ENCODE measurements at places on chromosomes 2 and 18. TPM values are rescaled to one million over a fixed set of nuclear protein-coding genes. Genes with fewer than 3 reads are reported as not detected.

CRIM1 gene
- total RNA-seq: 115 TPM

DNA sequence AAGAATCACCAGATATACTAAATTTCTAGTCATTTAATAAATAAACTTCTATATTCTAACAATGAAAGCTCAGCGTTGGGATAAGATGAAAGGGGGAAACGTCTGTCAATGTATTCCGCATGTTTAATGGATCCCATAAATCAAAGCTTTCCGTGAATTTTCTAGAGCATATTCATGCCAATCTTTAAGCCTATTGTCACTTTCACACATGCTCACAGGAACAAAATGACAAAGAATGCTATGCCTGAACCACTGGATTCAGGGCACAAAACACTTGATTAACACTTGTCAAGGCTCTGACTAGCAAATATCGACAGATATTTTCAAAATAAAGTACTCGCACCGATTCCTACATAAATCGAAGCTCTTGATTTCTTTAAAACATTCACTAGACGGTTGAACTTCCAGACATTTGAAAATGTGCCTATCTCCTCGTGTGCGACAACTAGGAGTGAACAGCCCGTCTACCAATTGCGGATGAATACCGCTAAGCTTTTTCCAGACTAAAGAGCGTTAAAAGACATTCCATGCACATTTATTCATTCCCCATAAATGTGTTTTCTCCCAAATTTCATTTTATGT is 1.8 kb downstream of the TLK1 start:
- no peak for DNase-seq

GRCh38 chr2:49686291-49686690 is 532.0 kb upstream of the FSHR start:
- DNase-seq: no peak

GRCh38 chr2:74491648-74492544 is 7.5 kb downstream of the LBX2 start:
- DNase-seq: no peak

DNA sequence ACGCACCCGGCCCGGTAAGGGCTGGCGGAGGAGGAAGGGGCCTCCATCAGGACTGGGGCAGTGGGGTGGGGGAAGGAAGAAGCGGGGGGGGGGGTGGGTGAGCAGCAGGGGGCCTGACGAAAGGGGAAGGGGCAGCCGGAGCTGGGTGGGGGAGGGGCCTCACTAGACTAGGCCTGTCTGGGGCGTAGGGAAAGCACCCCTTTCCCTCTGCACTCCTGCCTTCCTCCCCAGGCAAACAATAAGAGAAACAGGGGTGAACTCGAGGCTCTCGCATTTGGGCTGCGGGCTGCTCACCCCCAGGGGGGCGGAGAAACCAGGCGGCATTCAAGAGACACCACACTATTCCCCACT is 82.7 kb upstream of the POMC start:
- no peak for DNase-seq

- no peak for DNase-seq
These were observed 13.9 kb downstream of the UBE2F start for GRCh38 chr2:237980751-237981150.

ADCYAP1 gene
- 2.5 TPM for total RNA-seq

GRCh38 chr2:188291617-188292347 is at the start of gene GULP1:
GULP1 (plus strand) TSS chr2:188291874; CDS start chr2:188477703, 185,829 bp downstream.
- DNase-seq: peak; percentile 75

AMER3 gene
- not detected for total RNA-seq

DNA sequence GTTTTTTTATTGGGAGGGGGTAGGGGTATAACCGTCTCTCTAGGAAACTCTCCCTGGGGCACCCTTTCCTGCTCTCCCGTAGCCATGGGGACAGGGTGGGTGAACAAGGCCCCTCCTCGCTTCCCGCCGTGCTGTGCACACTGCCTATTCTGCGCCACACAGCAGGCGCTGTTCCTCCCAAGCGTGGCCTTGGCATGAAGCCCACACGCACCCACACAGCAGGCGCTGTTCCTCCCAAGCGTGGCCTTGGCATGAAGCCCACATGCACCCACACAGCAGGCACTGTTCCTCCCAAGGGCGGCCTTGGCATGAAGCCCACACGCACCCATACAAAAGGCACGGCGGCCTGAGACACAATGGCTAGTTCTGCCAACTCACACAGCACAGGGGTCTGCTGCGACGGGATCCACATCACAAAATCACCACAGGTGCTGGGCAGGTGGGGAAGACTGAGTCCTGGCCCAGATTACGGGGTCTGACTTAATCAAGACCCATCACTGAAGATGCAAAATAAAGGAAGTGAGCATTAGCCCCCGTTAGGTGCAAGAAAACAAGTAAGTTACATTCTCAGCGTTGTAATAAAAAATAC is 46.6 kb upstream of the TPO start:
- DNase-seq: peak; percentile 72

TMEM131 gene
- total RNA-seq: 23.7 TPM

INPP5D gene
- 5.8 TPM for total RNA-seq

DNA sequence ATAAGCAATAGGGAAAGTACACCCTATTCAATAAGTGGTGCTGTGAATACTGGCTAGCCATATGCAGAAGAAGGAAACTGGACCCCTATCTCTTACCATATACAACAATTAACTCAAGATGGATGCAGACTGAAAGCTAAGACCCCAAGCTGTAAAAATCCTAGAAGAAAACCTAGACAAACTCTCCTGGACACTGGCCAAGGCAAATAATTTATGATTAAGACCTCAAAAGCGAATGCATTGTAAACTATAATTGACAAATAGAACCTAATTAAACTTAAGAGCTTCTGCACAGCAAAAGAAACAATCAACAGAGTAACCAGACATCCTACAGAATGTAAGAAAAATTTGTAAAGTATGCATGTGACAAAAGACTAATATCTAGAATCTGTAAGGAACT is 41.1 kb upstream of the ASXL3 start:
- DNase-seq: no peak

KCNF1 gene
- not detected for total RNA-seq

CRACDL gene
- total RNA-seq: 2.9 TPM

CGREF1 gene
- 0.86 TPM for total RNA-seq

DNA sequence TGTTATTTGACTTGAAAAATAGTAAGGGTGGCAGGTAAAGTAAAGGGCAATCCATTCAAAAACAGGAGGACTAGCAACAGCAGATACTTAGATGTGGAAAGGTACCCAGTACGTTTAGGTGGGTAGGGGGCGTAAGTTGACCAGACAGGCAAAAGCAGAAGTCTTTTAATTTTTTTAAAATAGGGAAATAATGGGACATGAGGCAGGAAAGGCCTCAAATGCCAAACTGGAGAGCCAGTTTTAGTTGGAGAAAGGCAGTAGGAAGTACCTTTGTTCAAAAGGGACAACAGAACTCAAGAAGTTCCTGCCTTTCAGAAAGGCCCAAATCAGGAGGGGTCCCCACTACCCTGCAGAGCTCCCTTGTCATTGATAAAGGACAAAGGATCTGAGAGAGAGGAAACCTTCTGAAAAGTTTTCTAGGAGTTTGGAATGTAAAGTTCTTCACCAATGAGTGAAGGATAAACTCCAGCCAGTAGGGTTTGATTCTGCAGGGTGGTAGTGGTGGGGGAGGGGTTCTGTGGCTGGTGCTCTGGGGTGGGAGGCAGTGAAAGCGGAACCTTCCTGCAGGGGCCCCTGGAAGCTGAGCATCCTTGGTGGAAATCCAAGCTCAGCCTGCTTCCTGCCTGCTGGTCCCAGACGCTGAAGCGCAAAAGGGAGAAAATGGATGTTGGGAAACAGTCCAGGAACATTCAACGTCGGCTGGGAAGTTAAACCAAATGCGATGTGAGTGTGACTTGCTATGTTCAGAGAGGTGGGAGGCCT is 40.1 kb downstream of the TMEM17 start:
- no peak for DNase-seq

DNA sequence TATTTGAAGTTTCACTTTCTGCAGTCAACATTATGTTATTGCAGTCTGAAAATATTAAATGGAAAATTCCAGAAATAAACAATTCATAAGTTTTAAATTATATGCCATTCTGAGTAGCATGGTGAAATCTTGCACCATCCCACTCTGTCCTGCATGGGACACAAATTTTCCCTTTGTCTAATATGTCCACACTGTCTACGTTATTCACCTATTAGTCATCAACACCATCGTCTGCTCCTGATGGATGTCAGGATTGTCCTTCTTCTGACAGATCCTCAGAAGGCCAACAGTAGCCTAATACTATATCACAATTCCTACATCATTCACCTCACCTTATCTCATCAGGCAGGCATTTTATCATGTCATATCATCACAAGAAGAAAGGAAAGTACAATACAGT is 163.1 kb downstream of the TXNL1 start:
- no peak for DNase-seq

SLC4A3 gene
- total RNA-seq: 421 TPM

GRCh38 chr2:47518497-47519146 is 115.7 kb downstream of the MSH2 start:
- DNase-seq: no peak

TUBA3E gene
- 5.4 TPM for total RNA-seq

- DNase-seq: no peak
These were observed 28.3 kb upstream of the EPHA4 start for GRCh38 chr2:221600388-221600787.

TMEM163 gene
- total RNA-seq: 0.15 TPM

DNA sequence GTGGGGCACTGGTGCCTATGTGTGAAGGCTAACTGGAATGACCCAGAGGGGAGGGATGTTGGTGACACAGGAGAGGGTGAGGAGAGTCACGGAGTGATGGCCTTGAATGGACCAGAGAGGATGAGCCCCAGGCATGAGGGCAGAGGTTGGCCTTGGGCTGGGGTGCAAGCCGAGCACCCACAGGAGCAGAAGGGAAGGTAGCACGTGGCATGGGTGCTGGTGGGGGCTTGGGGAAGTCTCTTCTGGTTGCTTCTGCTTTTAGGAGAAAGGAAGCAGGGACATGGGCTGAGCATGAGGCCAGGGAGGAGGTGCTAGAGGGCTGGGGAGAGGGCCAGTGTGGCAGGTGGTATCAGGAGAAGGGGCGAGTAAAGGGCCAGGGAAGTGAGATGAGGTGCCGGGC is 183.8 kb downstream of the DYSF start:
- DNase-seq: no peak

DNA sequence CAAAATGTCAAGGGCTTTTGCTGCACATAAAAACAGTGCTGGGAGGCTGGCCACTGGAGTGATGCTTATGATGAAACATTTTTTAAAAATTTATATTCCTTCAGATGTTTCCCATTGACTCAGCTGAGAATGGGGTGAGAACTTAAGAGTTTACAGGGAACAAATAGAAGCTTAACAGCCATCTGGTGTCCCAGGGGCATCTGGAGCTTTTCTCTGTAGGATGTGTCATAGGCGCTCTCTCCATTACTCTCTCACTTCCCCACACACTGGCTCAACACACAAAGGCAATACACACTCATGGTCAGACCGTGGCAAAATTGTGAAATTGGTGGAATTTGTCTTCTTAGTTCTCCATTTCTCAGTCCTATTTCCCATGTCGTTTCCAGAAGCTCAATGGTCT is 783.1 kb upstream of the LRRTM1 start:
- DNase-seq: no peak

GRCh38 chr18:44541159-44541558 is 139.5 kb upstream of the SETBP1 start:
- no peak for DNase-seq

CTIF gene
- total RNA-seq: 81.2 TPM

- DNase-seq: no peak
These were observed 279.8 kb downstream of the AFF3 start for GRCh38 chr2:99862566-99862965.

CEP192 gene
- total RNA-seq: 21.5 TPM

- no peak for DNase-seq
These were observed 12.2 kb downstream of the PLB1 start for GRCh38 chr2:28507796-28508764.

SPATS2L gene
- total RNA-seq: 107 TPM

GKN2 gene
- not detected for total RNA-seq

EDAR gene
- total RNA-seq: not detected

- DNase-seq: no peak
These were observed 29.5 kb upstream of the SMAD7 start for GRCh38 chr18:48979944-48980890.

DNA sequence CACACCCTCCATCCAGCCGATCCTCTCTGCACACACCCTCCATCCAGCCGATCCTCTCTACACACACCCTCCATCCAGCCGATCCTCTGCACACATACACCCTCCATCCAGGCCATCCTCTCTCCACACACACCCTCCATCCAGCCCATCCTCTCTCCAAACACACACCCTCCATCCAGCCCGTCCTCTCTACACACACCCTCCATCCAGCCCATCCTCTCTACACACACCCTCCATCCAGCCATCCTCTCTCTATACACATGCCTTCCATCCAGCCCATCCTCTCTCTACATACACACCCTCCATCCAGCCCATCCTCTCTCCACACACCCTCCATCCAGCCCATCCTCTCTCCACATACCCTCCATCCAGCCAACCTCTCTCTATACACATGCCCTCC is 83.1 kb downstream of the EIPR1 start:
- DNase-seq: no peak

- no peak for DNase-seq
These were observed 251.1 kb upstream of the SMIM21 start for GRCh38 chr18:75678627-75679026.

DNA sequence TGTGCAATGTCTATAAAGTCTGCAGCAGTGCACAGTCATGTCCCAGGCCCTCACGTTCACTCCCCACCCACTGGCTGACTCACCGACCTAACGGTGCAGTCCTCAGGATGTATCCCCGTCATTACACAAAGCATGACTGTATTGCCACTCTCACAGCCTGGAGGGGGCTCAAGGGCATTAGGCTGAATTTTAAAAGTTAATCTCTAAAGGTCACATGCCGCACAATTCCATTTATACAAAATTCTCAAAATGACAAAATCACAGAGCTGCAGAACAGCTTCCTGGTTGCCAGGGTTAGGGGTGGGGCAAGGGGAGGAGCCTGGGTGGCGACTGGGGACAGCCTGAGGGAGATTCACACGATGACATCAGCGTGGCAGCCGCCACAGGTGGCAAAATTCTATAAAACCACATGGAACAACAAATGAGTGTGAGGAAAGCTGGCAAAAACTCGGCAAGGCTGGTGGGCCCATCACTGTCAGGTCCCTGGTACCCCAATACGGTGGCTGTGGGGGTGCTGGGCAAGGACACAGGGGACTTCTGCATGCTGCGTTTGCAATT is 97.6 kb downstream of the NDUFA10 start:
- peak; percentile 14 for DNase-seq

- no peak for DNase-seq
These were observed 612.1 kb downstream of the KCNJ3 start for GRCh38 chr2:155310589-155310988.

- no peak for DNase-seq
These were observed 105.4 kb downstream of the KCNH7 start for GRCh38 chr2:162732946-162733698.

GPR39 gene
- total RNA-seq: not detected

- no peak for DNase-seq
These were observed 4.8 kb upstream of the IGFBP5 start for GRCh38 chr2:216700088-216700567.
